ENCODE measurements at places on chromosomes 1 and 21. TPM values are rescaled to one million over a fixed set of nuclear protein-coding genes. Genes with fewer than 3 reads are reported as not detected.

DNA sequence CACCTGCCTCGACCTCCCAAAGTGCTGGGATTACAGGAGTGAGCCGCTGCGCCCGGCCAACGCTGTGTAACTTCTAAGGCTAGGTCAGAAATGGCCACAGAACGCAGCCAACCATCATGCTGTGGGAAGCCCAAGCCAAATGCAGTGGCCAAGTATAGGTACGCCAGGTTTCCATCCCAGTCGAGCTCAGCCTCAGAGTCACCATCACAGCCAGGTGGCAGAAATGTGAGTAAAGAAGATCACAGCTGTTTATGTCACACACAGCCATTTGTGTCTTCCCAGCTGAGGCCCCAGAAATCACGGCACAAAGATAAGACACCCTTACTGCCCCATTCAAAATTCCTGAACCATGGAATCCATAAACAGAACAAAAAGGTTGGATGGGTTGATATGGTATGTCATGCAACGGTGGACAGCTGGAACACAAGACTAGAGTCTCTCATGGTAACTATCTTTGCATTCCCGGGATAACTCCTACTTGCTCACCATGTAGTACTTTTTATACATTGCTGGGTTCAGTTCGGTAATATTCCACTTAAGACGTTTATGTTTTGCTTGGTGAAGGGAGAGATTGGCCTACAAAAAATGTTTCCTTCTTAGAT is 84.3 kb downstream of the SLC45A1 start:
- H3K27ac ChIP-seq = no peak overlapping the region
- H3K4me1 ChIP-seq = peaks cover 16% of the 10 kb centered on the region

GRCh38 chr1:99772809-99773208 is 6.4 kb upstream of the FRRS1 start:
- H3K27ac ChIP-seq = no peak overlapping the region
- no peaks in the 10 kb centered on the region for H3K36me3 ChIP-seq
- no peaks in the 10 kb centered on the region for H3K27me3 ChIP-seq
- no peak for DNase-seq
- no peak overlapping the region for H3K4me3 ChIP-seq

The GBP6 gene
- total RNA-seq = 2.2 TPM

- H3K4me1 ChIP-seq = no peaks in the 10 kb centered on the region
- no peaks in the 10 kb centered on the region for H3K27me3 ChIP-seq
- H3K4me3 ChIP-seq = no peak overlapping the region
- no peak overlapping the region for H3K27ac ChIP-seq
- H3K36me3 ChIP-seq = no peaks in the 10 kb centered on the region
Measured at GRCh38 chr21:42835611-42836401, 43.5 kb downstream of the WDR4 start.

The PRKAA2 gene
- 5.0 TPM for total RNA-seq

- DNase-seq = no peak
- H3K27ac ChIP-seq = no peak overlapping the region
- H3K27me3 ChIP-seq = no peaks in the 10 kb centered on the region
Measured at GRCh38 chr21:32757804-32758203, 13.8 kb downstream of the PAXBP1 start.

GRCh38 chr1:243294723-243295121 is 38.9 kb downstream of the SDCCAG8 start:
- H3K36me3 ChIP-seq = peaks cover 10% of the 10 kb centered on the region
- no peak for DNase-seq
- peak overlapping the region; percentile 24 for H3K27ac ChIP-seq
- H3K4me3 ChIP-seq = no peak overlapping the region

DNA sequence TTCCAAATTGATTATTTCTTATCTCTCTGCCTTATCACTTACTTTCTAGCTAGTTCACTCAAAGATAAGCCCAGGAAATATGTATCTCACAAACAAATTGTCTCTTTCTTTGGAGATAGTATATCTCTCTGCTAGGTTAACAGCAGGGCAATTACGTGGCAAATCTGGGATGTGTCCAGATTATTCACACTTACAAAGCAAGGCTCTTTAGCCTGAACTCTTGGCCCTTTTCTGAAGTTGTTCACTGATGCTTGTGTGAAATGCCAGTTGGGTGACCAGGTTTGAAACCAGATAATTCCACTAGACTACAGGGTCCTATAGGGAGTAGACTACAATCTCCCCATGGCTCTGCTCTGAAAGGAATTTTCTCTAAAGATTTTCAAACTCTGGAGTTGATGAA is 30.8 kb upstream of the FAM78B start:
- no peak for DNase-seq
- no peaks in the 10 kb centered on the region for H3K4me1 ChIP-seq
- H3K36me3 ChIP-seq = no peaks in the 10 kb centered on the region
- no peaks in the 10 kb centered on the region for H3K27me3 ChIP-seq
- no peak overlapping the region for H3K4me3 ChIP-seq
- H3K27ac ChIP-seq = no peak overlapping the region

- peaks cover 15% of the 10 kb centered on the region for H3K36me3 ChIP-seq
- H3K27me3 ChIP-seq = no peaks in the 10 kb centered on the region
- DNase-seq = peak; percentile 94
- H3K27ac ChIP-seq = peak within 1 kb of the TSS; percentile 74
Measured at GRCh38 chr21:29073222-29074006, at the start of gene CCT8. CCT8 (minus strand) TSS chr21:29073648; CDS start chr21:29073590, 58 bp downstream.

DNA sequence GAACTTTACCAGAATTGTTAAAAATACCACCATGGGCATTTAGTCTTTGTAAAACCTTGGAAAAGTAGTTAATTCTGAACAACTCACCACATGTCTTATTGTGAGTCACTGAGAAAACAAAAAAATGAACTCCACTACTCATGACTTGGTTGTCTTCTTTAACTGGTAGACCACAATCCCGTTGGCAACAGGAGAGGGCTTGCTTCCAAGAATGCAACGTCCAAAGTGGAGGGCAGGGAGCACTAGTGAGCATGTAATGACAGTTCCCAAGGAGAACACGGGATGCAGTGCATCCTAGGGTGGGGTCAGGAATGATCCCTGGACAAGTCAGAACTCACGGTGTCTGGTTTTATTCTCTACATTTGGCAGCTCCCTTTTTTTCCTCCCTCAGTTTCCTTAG is 15.2 kb upstream of the HMCN1 start:
- H3K36me3 ChIP-seq = no peaks in the 10 kb centered on the region
- H3K27me3 ChIP-seq = no peaks in the 10 kb centered on the region
- no peak for DNase-seq
- H3K4me1 ChIP-seq = no peaks in the 10 kb centered on the region
- no peak overlapping the region for H3K4me3 ChIP-seq
- no peak overlapping the region for H3K27ac ChIP-seq

The TFF2 gene
- 0.52 TPM for total RNA-seq

The AGL gene
- 15.7 TPM for total RNA-seq

The ABCA4 gene
- total RNA-seq = 20.0 TPM

The SHISA4 gene
- total RNA-seq = 28.6 TPM

DNA sequence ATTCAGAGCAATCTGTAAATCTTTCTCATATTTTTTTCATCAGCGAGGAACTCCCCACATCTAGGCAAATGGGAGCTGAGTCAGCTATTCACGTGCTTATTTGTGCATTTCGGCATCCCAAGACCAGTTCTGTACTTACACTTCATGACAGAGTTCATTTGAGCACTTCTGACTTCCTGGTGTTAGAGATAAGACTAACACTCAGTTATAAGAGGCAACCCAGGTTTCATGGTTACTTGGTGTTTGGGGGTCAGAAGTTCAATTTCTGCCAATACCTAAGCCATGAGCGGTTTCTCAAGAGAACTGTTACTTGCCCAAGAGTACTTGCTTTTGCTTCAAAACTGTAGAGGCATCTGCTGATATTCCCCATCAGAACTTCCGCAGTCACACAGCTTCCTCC is 24.1 kb upstream of the DESI2 start:
- no peaks in the 10 kb centered on the region for H3K36me3 ChIP-seq
- no peak overlapping the region for H3K4me3 ChIP-seq
- DNase-seq = no peak
- H3K27me3 ChIP-seq = no peaks in the 10 kb centered on the region

- peak overlapping the region; percentile 73 for H3K27ac ChIP-seq
- H3K27me3 ChIP-seq = no peaks in the 10 kb centered on the region
- H3K4me3 ChIP-seq = no peak overlapping the region
- no peaks in the 10 kb centered on the region for H3K36me3 ChIP-seq
Measured at GRCh38 chr21:33655588-33656221, 13.4 kb downstream of the ITSN1 start.

The PKLR gene
- total RNA-seq = not detected

GRCh38 chr1:179870870-179871269 is 6.7 kb downstream of the TOR1AIP2 start:
- DNase-seq = no peak
- H3K36me3 ChIP-seq = peaks cover 75% of the 10 kb centered on the region
- H3K27me3 ChIP-seq = no peaks in the 10 kb centered on the region

The SNX7 gene
- total RNA-seq = 25.4 TPM

DNA sequence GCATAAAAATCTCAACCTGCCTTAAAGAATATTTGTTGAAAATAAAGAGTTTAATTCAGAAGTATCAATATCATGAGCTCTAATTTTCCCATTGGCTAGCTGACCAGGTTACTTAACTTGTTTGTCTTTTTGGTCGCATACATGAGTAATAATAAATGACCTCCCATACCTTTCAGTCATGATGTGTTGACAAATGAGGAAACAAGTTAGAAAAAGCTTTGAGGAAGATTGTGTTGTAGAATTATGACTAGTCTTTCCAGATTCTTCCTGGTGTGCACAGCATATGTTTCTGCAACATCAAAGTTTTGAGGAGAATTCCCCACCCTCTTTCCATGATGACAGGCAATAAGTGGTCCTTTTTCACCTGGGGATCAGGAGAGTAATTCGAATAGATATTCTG is 17.6 kb upstream of the PAPPA2 start:
- H3K36me3 ChIP-seq = no peaks in the 10 kb centered on the region
- H3K4me1 ChIP-seq = 0 out of 2 replicates have a peak, but pooled peaks cover 3% of the 10 kb centered on the region
- no peaks in the 10 kb centered on the region for H3K27me3 ChIP-seq
- no peak for DNase-seq
- H3K27ac ChIP-seq = no peak overlapping the region
- H3K4me3 ChIP-seq = no peak overlapping the region

Measured in PC-9 (cell line).